Esophagus muscularis mucosa (tissue), 4 donors: ENCODE measurements at places on chromosomes 11 and 22. TPM values are rescaled to one million over a fixed set of nuclear protein-coding genes. Genes with fewer than 3 reads are reported as not detected.
A peak's percentile ranks its signal among the peaks of the same experiment; 100 is the strongest.

- H3K4me1 ChIP-seq: no peaks in the 10 kb centered on the region
- no peaks in the 10 kb centered on the region for H3K36me3 ChIP-seq
Observed at GRCh38 chr11:127269911-127270310, 269.3 kb upstream of the KIRREL3 start.

DNA sequence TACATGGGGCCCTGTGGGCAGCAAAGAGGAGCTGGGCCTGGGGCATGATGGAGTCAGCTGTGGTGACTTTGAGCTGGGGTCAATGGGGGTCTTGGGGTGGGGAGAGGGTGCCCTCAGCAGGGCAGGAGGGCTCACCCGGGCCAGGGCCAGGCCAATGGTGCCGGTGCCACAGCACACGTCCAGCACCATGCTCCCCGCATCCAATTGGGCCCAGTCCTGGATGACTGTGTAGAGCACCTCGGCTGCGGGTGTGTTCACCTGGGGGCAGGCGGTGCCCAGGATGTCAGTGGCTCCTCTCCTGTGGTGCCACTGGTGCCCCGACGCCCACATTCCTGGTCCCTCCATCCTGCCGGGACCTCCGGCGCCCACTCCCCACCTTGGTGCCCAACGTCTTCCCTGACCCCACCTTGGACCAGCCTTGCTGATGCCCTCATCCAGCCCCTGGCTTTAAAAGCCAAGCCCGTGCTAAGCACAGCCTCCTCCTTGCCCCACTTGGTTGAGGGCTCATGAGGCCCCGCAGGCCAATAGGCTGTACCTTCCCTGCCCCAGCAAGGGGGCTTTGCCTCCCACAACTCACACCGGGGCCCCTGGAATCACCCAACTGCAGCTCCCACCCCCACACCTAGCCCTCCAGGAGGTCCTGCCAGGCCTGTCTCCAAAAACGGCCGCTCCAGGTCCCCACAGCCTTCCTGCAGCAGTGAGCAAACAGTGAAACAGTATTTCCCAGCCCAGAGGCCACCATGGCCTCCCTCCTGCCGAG is 2.2 kb upstream of the RANBP1 start:
- peaks cover 29% of the 10 kb centered on the region for H3K36me3 ChIP-seq
- H3K27me3 ChIP-seq: no peaks in the 10 kb centered on the region
- no peak for DNase-seq
- no peak overlapping the region for H3K27ac ChIP-seq

GRCh38 chr11:86799680-86800075 is 664 bp upstream of the PRSS23 start:
- H3K4me3 ChIP-seq: peak overlapping the region; percentile 77
- DNase-seq: no peak
- H3K4me1 ChIP-seq: peaks cover 41% of the 10 kb centered on the region
- H3K36me3 ChIP-seq: no peaks in the 10 kb centered on the region

- H3K27me3 ChIP-seq: no peaks in the 10 kb centered on the region
- no peak overlapping the region for H3K4me3 ChIP-seq
- no peaks in the 10 kb centered on the region for H3K36me3 ChIP-seq
- no peak for DNase-seq
Observed at GRCh38 chr11:2528301-2529050, 83.7 kb downstream of the KCNQ1 start.

MUS81 gene
- 74.2 TPM for total RNA-seq

PRG3 gene
- not detected for total RNA-seq

TTC36 gene
- total RNA-seq: 1.5 TPM

APOL5 gene
- total RNA-seq: not detected

DNA sequence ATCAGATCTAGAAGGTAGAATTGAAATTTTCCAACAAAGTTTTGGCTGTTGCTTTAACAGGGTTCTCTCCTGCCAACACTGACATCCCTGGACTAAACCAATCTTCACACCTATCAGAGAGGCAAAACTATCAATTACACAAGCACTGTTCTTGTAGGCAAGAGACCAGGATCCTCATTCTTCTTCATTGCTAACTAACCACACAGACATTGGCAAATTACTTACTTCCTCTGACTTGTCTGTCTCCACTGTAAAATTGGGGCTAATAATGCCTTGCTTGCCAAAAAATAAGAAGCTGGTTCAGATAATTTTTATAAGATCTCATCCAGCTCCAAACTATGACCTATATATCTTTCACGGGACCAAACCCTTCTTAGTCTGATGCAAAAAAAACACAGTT is 93.8 kb upstream of the DDI1 start:
- DNase-seq: no peak
- no peaks in the 10 kb centered on the region for H3K27me3 ChIP-seq
- no peak overlapping the region for H3K4me3 ChIP-seq
- no peaks in the 10 kb centered on the region for H3K4me1 ChIP-seq
- H3K27ac ChIP-seq: no peak overlapping the region

DNA sequence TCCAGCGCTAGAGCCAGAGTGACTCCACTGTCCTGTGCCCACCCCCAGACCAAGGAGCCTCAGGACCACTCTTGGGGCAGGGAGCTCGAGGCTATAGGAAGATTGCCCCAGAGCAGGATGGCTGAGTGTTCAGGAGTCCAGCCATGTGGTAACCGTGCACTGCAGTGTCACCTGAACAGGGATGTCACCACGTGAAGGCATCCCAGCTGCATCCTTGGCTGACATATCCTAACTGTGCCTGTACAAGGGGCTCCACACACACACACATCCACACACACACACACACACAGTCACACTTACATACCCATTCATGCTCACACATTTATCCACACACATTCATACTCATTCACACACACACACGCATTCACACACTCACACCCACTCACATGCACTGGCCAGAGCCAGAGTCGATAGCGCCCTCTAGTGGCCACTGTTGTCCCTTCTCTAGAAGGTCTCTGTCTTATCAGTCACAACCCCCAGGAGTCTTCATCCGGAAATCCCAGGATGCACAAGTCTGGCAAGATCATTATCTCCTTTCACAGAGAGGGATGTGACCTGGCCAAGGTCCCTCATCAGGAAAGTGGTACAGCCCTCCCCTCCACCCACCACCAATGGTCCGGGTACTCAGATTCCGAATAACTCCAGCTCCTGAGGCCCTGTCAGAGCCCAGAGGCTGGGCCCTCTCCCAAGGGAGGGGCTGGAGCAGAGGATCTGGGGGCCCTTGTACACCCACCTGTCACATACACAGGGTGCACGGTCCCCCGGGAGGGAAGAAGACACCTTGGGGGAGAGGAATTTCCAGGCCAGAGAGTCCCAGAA is 55.1 kb downstream of the IGLL5 start:
- peak; percentile 90 for DNase-seq
- no peaks in the 10 kb centered on the region for H3K36me3 ChIP-seq
- no peaks in the 10 kb centered on the region for H3K4me1 ChIP-seq
- H3K27me3 ChIP-seq: no peaks in the 10 kb centered on the region

- no peaks in the 10 kb centered on the region for H3K27me3 ChIP-seq
- H3K36me3 ChIP-seq: no peaks in the 10 kb centered on the region
- no peaks in the 10 kb centered on the region for H3K4me1 ChIP-seq
- DNase-seq: no peak
- no peak overlapping the region for H3K4me3 ChIP-seq
Observed at GRCh38 chr11:112249871-112250610, 10.6 kb downstream of the PLET1 start.

FAT3 gene
- 15.4 TPM for total RNA-seq

- DNase-seq: no peak
- no peak overlapping the region for H3K4me3 ChIP-seq
- H3K4me1 ChIP-seq: no peaks in the 10 kb centered on the region
- H3K27me3 ChIP-seq: no peaks in the 10 kb centered on the region
- H3K36me3 ChIP-seq: no peaks in the 10 kb centered on the region
Observed at GRCh38 chr11:97225794-97226193, 836.0 kb downstream of the JRKL start.

DNA sequence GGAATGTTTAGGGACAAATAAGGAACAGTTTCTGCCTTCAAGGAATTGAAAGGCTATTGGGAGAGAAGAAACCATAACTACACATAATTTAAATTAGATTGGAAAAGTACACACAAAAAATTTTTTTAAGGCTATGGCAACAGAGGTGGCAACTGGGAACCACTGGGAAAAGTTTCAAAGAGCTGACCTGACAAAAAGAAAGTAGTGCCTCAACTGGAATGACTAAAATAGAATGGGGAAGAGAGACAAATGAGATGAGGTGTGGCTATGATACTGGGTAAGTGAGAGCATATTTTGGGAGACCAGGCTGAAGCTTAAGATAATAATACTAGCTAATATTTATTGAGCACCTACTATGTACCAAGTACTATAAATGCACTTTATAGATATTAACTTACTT is 2.9 kb upstream of the AKIP1 start:
- H3K27me3 ChIP-seq: no peaks in the 10 kb centered on the region
- DNase-seq: no peak
- no peak overlapping the region for H3K4me3 ChIP-seq
- H3K36me3 ChIP-seq: no peaks in the 10 kb centered on the region
- H3K4me1 ChIP-seq: peaks cover 22% of the 10 kb centered on the region

DNA sequence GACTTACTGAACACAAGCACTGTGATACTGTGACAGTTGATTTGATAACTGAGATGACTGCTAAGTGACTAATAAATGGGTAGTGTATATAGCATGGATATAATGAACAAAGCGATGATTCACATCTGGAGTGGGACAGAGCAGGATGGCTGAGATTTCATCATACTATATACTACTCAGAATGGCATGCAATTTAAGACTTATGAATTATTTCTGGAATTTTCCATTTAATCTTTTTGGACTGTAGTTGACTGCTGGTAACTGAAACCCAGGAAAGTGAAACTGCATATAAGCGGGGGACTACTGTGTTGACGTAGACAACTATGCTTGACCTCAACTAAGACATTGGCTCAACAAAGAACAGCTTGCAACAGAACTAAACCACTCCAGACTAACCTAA is 20.0 kb upstream of the NUCB2 start:
- no peak for DNase-seq
- H3K4me1 ChIP-seq: no peaks in the 10 kb centered on the region
- H3K36me3 ChIP-seq: no peaks in the 10 kb centered on the region
- H3K27me3 ChIP-seq: no peaks in the 10 kb centered on the region

GRCh38 chr11:868394-868793 is 25.7 kb downstream of the TSPAN4 start:
- peaks cover 27% of the 10 kb centered on the region for H3K36me3 ChIP-seq
- no peak for DNase-seq
- H3K4me1 ChIP-seq: no peaks in the 10 kb centered on the region

GRCh38 chr22:42964994-42965699 is 49.8 kb downstream of the PACSIN2 start:
- no peaks in the 10 kb centered on the region for H3K27me3 ChIP-seq
- H3K27ac ChIP-seq: peak overlapping the region; percentile 73
- peaks cover 46% of the 10 kb centered on the region for H3K4me1 ChIP-seq
- DNase-seq: no peak
- H3K36me3 ChIP-seq: no peaks in the 10 kb centered on the region
